Esophagus squamous epithelium (tissue), 5 donors: ENCODE measurements at places on chromosomes 7 and 10. TPM values are rescaled to one million over a fixed set of nuclear protein-coding genes. Genes with fewer than 3 reads are reported as not detected.

Gene GBX1
- total RNA-seq: not detected

Gene PTPRZ1
- total RNA-seq: 33.6 TPM

Gene SFRP4
- total RNA-seq: 0.21 TPM

Gene MICALL2
- 16.9 TPM for total RNA-seq

Gene SPDYE11
- not detected for total RNA-seq

Gene ZDHHC4
- 29.4 TPM for total RNA-seq

Gene VWC2
- 0.15 TPM for total RNA-seq

Gene IFIT1B
- not detected for total RNA-seq

Gene ZP3
- 7.9 TPM for total RNA-seq

Gene PTF1A
- total RNA-seq: not detected

Gene PRLHR
- not detected for total RNA-seq

Gene SPDYE2B
- not detected for total RNA-seq

DNA sequence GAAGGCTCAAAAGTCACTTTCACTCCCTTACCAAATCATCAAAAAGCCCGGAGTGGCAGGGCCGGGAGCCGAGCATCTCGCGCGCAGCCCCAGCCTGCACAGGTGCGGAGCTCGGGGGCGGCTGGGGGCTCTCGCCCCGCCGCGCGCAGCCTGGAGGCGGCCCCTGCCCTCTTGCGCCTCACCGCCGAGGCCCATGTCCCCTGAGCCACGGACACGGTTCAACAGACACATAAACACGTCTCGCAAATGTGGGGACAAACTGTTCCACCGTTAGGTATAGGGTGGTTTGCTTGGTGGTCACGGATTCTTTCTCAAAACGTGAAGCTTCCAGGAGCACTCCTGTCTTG is 700 bp downstream of the GSAP start:
- no peak for DNase-seq

DNA sequence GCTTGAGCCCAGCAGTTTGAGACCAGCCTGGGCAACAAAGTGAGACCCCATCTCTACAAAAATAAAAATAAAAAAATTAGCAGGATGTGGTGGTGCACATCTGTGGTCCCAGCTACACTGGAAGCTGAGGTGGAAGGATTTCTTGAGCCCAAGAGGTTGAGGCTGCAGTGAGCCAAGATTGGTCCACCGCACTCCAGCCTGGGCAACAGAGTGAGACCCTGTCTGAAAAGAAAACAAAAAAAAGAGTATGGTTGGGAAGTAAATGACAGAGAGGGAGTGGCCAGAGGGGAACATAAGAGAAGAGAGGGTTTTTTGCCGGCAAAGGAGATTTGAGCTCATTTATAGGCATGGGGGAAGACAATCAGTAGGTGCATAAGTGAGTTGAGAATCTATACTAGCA is 19.7 kb downstream of the PLXDC2 start:
- DNase-seq: no peak

GRCh38 chr10:96271016-96271815 is at the start of gene BLNK:
TSS of gene BLNK (minus strand) at chr10:96271569. CDS start at chr10:96271398, 171 bp downstream.
- DNase-seq: peak; percentile 37

DNA sequence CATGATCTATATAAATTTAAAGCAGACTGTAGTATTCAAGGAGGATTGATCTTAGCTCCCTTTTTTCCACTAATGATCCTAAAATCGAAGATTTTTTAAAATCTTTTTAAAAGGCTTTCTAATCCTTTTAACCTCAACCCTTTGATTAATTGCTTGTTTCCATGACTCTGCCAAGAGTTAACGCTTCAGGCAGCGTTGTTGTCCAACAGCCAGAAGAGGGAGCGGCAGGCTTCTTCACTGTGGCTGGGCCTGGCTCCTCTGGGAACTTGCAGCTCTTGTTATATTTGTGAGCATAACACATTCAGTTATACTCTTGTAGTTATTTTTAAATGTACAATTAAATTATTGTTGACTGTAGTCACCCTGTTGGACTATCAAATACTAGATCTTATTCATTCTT is 26.3 kb downstream of the CRCP start:
- DNase-seq: no peak

GRCh38 chr10:117222976-117223692 is 17.8 kb upstream of the SLC18A2 start:
- DNase-seq: no peak

DNA sequence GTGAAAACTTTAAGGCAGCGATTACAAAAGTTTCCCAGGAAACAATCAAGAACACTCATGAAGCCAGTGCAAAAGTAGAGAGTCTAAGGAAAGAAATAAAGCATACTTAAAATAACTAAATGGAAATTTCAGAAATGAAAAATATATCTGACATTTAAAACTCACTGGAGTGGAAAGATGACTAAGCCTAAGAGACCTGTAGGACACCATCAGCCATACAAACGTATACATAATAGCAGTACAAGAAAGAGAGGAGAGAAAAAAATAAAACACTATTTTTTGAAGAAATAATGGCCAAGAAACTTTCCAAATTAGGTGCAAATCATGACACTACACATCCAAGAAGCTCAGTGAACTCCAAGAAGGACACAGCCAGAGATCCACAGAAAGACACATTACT is 5.4 kb upstream of the AKR1D1 start:
- DNase-seq: no peak

GRCh38 chr7:18103436-18104218 is 76.0 kb upstream of the PRPS1L1 start:
- DNase-seq: no peak

GRCh38 chr10:54622017-54622416 is 179.0 kb downstream of the PCDH15 start:
- DNase-seq: no peak

DNA sequence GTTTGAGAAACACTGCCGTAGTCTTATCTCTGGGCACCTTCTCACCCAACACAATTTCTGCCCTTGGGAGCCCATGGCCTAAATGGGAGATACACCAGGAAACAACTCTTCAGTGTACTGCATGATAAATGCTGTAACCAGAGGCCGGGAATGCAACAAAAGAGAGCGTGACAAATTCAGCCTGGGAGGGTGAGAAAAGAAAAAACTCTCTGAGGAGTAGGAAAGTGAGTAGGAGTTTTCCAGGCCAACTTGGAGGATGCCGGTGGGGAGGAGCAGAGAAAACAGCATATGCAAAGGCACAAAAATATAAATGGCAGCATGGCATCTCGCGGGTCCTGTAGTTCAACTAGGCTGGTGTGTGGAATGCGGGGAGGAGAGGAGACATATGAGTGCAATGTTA is 624.5 kb downstream of the PARD3 start:
- DNase-seq: no peak

DNA sequence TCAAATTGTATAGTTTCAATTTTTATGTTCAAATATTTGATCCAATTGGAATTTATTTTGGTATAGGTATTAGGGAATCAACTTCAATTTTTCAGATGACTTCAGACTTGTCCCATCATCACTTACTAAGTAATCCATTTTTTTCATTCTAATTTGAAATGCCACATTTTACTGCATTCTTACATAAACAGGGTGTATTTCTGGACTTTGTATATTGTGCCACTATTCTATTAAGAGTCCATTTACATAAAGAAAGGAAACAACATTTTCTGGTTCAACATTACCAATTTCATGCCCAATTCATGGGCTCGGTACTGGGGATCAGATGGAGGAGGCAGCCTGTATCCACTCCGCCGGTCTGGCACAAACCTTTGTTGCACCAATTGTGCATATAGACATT is 15.8 kb downstream of the ECD start:
- DNase-seq: no peak

DNA sequence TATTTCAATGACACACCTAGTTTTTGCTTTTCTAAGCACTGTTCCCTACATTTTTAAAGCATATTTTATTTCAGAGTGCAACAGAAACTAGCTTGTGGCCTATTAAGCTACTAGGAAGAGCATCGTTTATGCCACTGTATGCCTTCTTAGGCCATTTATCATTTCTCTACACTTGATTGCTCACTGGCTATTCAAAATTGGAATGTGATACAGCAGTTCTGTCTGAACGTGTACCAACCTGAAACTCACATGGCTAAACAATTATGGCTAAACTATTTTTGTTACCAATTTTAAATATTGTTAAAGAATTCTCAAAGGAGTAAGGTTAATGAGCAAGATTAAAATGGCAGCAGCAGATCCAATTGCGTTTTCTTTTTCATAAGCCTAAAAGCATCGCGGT is 105.2 kb downstream of the GSAP start:
- DNase-seq: no peak

- no peak for DNase-seq
Observed at GRCh38 chr7:159017741-159018140, 126.9 kb downstream of the VIPR2 start.

GRCh38 chr7:51785171-51785570 is 468.6 kb upstream of the COBL start:
- DNase-seq: no peak

DNA sequence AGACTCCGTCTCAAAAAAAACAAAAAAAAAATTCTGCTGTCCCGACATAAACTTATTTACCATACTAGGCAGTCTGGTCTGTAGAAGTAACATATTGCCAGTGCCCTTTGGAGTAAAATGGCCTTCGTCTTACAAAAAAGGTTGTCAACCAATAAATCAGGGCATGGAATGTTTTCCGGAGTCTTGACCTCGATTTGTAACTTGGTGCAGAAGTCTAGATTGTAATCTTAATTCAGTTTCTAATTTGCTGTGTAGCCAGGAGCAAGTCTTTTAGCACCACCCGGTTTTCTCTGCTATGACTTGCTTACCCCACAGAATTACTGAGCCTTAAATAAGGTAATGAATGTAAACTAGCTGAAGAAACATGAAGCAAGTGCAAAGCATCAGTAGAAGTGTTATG is 23.2 kb downstream of the UBN2 start:
- DNase-seq: no peak

GRCh38 chr7:41189866-41190265 is 513.0 kb downstream of the INHBA start:
- DNase-seq: no peak

- no peak for DNase-seq
Observed at GRCh38 chr7:81641873-81642272, 128.0 kb downstream of the HGF start.

- DNase-seq: no peak
Observed at GRCh38 chr7:29278337-29279069, 83.9 kb downstream of the CHN2 start.

DNA sequence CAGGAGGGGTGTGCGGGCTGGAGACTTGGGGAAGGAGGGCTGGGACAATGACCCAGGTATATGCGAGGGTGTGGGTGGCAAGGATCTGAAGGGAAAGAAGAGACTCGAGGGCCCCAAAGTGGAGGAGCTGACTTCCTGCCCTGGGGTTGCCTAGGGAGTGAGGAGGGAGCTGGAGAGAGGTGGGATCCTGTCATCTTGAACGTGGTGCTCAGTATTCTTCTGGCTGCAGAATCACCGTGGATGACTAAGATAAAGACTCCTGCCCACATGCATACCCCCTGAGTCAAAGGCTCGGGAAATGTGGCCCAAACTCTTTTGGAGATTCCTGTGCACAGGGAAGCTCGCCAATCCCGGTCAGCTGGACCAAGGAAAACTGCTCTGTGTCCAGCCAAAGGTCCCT is 31.2 kb downstream of the COL17A1 start:
- DNase-seq: no peak

- no peak for DNase-seq
Observed at GRCh38 chr10:104104418-104104817, 17.6 kb upstream of the SFR1 start.

DNA sequence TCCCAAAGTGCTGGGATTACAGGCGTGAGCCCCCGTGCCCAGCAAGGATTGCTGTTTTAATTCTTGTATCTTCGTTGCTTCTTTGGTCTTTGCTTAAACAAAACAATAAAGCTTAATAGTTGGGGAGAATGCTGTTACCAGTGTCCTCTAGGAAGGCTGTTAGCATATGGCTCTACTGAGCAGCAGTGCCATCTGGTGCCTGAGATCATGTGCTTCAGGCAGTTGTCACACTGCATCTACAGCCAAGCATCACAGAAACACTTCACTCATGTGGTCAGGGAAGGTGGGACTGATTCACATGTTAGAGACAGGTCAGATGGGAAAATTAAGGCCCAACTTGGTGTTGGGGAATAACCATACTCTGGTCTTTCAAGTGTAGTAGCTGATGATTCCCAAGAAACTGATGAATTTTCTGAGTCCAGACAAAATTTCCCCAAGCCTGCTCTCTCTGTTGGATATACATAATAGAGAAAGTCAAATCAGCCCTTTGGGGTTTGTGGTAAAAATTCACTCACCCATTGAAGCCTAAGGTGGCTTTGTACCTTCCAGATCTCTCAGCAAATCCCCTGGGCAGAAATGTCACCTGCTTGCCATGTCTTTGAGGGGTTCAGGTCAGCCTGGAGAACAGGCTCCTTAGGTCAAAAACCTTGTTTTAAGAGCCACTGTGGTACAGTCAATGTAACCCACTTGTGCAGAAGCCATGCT is 28.4 kb downstream of the UBE2D4 start:
- DNase-seq: no peak

DNA sequence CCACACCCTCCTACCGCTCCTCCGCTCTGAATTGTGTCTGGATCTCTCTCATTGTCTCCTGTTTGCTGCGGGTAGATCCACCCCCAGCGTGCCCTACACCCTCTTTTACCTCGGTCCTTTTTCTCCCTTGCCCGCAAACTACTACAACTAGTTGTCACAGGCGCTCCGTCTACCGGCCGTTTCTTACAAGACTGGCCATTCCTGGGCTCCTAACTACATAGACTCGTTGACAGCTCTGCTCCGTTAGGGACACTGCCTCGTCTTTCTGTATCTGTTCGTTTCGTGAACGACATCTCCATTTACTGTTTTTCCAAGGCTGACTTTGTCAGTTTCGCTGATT is 786 bp downstream of the TAF3 start:
- peak; percentile 22 for DNase-seq

- DNase-seq: no peak
Observed at GRCh38 chr7:128425850-128426249, 16.1 kb upstream of the IMPDH1 start.

GRCh38 chr7:102967798-102968197 is 55.0 kb downstream of the LRRC17 start:
- no peak for DNase-seq

GRCh38 chr7:151361193-151361959 is 19.8 kb downstream of the NUB1 start:
- no peak for DNase-seq

- DNase-seq: no peak
Observed at GRCh38 chr7:50331564-50332208, 27.2 kb downstream of the IKZF1 start.

- DNase-seq: no peak
Observed at GRCh38 chr10:29947701-29948060, 111.7 kb downstream of the JCAD start.

DNA sequence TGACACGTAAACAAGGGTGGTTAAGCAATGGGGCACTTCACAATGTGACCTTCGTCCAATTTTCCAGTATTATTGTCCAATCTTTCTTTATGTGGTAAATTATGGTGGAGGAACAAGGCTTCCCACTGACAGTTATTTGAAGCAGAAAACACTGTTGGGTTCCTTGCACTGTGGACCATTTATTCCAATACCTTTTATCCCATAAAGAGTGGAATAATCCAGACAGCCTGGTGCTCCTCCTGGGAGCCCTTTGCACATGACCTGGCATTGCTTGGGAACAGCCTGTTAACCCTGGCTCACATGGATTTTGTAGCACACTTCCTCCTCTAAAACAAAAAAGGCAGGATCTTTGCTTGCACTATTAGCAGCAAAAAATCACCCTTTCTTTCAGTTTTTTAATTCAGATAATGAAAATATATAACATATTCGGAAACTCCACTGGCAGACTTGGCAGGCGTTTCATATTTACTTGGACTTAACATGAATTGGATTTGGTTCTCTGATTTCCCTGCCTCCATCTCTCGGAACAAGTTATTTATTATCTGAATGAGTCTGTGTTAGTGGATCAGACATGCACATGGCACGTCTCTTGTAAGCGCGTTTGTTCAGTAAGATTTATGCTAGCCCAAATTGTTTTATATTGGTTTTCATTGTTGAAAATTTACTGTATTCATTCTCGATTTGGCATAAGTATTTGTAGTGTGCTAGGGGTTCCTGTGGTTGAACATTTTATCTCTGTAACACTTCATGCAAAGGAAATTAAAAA is 59.3 kb downstream of the BMPER start:
- no peak for DNase-seq
